NCI-H510A (cell line): ENCODE measurements at places on chromosomes 5 and 9.

DNA sequence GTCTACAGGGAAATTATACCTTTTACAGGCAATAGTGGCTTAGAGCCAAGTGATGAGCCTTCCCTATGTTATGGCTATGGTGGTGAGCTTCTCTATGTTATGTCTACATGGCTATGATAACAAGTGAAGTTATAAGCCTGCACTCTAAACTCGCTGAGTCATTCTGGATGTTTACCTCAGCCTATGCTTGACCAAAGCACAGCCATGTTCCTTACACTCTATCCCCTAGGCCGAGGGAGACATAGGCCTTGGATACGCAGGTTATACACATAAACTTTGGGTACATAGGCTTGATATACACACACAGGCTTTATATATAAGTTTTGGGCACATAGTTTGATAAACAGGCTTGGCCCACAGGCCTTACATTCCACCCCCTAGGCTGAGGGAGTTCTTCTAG is 13.8 kb downstream of the DMAC1 start:
- DNase-seq, result no peak

DNA sequence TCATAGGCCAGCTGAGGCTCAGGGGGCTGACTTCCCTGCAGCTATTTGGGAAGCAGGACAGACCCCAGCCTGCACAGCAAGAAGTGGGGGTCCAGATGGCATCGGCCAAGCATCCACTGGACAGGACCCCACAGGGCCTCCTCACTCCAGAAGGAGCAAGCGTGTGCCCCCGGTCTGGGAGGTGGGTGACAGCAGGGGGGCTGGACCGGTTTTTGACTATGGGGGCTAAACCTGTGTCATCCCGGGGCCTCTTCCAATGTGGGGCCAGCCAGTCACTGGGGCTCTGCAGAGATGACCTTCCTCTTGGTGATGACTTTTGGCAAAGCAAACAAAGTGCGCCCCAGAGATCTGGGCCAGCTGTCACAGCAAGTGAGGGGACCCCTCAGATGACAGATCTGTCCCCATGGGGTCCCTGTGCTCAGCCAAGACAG is 163.9 kb downstream of the OLFM1 start:
- no peak for DNase-seq

DNA sequence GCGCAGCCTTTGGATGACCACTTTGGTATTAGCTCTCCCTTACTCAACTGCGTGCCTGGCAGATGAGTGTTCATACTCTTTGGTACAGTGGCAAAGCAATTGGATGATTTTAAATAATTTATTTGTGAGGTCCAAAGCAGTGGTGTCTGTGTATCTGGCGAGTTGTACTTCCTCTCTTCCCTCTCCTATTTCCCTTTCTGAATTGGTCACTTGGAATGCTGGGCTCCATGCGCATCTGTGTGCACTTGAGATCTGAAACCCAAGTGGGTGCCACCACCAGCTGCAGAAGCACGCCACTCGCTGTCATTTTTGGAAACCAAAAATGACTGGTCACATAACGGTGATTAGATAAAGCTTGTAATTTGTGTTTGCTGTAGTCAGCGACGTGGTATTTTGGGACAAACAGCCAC is 386.0 kb upstream of the KLF4 start:
- DNase-seq, result no peak

DNA sequence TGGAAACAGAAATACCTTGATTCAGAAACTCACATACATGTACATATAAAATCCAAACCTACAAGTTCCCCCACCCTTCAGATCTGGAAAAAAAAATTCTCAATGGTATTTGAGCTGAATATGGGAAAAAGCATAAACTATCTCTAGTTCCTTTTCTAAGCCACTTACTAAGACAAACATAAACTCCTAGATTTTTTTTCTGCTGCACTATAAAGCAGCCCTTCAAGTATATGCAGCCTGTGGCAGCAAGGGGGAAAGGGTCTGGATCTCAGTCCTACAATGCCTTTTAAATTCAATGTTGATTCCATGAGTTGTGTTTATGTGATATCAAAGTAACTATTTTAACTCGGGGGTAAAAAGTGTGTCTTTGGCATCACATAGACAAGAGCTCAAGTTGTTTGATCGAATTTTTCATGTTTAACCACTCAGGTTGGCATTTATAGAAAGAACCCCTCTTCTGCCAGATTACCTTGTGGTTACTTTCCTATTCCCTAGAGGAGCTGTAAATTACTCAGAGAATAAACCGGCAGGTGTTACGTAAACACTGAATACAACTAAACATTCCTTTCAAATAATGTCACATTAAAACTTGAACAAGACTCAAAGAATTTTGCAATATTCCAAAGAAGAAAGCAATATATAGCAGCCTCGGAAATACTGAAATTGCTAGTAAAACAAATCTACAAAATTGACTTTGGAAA is 91.8 kb upstream of the FER start:
- no peak for DNase-seq

- no peak for DNase-seq
These were observed 297.4 kb downstream of the TENT4A start for GRCh38 chr5:7010591-7010990.

GRCh38 chr9:11779971-11780370 is 913.2 kb upstream of the TYRP1 start:
- DNase-seq, result no peak

GRCh38 chr9:6924149-6924548 is 166.4 kb downstream of the KDM4C start:
- DNase-seq, result no peak

DNA sequence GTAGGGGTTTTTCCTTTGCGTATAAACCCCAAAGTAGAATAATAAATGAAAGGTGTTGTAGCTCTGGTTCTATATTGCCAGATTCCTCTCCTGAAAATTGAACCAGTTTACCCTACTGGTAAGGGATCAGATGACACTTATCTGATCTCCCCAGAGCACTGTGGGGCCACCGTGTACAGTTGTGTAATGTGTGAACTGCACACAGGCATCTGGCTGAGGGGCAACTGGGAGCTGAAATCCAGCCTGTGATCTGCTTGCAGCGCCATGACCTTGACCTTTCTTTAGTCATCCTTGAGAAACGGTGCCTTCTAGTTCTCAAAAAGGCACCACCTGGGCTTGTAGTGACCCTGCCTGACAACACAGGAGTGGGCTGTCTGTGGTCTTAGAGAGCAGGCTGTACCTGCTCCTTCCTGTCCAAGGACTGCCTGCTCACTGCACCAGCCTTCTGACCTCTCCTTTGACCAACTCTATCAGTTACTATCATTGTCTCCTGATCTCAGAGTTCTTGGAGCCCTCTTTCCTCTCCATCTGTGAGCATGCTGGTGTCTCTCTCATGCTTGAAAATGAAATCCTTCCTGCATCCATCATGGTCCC is 40.2 kb downstream of the PDE6A start:
- no peak for DNase-seq

DNA sequence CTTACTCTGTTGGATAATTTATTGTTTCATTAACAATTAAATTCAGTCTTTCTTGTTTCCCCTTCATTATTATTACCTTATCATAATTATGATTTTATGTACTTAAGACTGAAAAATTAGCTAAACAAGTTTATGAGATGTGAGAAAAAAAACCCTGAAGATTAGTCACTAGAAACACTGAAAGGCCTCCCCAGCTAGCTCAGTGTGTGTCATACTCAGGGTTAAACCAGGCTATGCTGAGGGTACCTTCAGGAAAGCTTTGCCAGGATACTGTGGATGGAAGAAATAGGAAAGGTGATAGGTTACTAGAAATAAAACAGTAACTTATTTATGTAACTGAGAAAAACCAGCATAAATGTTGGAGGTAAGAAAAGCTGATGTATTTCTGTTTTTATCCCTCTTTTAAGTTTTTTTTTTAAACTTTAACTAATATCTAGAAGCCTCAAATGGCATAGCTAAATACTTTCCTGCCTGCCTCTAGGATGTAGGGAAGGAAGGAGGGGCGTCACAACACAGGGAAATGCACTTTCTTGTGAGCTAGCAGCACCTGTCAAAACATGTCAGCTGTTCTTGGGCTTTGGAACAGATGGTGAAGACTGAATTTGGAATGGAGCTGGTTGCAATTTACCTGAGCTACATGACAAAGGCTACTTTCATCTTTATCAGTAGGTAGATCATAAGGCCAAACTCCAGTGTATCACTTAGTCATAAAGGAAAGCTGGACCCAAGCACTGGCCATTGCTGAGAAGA is 24.2 kb downstream of the NMRK1 start:
- DNase-seq, result no peak

DNA sequence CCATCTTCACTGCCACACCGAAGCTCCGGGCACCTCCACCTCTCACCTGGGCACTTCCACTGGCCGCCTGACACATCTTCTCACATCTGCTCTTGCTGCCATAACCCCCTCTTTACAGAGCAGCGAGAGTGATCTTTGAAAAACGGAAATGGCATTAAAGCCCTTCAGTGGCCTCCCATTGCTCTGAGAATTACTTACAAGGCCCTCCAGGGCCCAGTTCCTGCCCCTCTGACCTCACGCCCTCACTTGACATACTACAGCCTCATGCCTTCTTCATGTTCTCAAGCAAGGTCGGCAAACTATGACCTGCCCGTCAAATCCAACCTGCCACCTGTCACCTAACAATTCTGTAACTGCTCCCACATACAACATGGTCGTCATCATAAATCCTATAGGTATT is 187.3 kb downstream of the NR3C1 start:
- DNase-seq, result no peak

GRCh38 chr9:32725066-32725860 is 58.1 kb upstream of the TMEM215 start:
- no peak for DNase-seq

- DNase-seq, result no peak
These were observed 176.6 kb upstream of the KCNN2 start for GRCh38 chr5:114185274-114185673.

- DNase-seq, result no peak
These were observed 8.4 kb downstream of the PDE6A start for GRCh38 chr5:149936044-149936699.

- DNase-seq, result no peak
These were observed 66.7 kb upstream of the CAST start for GRCh38 chr5:96595300-96596090.

DNA sequence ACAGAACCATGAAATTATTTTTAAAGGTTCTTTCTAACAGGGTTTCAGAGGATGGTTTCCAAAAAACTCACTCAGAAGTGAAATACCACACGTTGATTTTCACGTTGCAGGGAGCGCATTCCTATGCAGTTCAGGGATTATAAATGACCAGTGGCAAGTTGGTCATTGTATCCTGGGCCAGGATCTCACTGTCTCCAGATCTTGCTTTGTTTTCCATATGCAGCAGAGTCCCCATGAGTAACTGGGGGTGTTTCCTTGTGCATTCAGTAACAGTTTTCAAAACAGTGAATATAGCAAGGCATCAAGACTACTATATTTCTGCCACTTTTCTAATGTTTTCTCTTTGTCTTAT is 1064.9 kb upstream of the DMAC1 start:
- DNase-seq, result no peak

- DNase-seq, result no peak
These were observed 138.5 kb upstream of the S1PR3 start for GRCh38 chr9:88852794-88853193.

DNA sequence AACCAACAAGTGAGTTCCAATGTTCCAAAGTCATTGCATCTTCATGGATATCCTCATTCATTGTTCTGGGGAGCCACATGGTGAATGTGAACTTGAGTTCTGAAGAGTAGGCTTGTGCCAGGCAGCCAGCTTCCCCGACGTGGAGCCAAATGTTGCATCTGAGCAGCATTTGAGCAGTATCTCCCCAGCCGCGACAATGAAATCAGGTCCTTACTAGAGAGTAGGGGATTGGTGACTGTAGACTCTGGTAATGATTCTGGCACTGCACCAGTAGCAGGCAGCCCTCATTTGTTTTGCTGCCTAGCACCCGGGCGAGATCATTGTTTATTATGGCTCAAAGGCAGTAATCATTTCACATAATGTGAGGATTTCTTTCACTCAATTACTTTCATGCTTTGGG is 451.4 kb upstream of the C9orf72 start:
- no peak for DNase-seq

GRCh38 chr9:81470864-81471263 is 218.5 kb downstream of the TLE1 start:
- no peak for DNase-seq

GRCh38 chr9:20394969-20395368 is 227.3 kb downstream of the MLLT3 start:
- no peak for DNase-seq

DNA sequence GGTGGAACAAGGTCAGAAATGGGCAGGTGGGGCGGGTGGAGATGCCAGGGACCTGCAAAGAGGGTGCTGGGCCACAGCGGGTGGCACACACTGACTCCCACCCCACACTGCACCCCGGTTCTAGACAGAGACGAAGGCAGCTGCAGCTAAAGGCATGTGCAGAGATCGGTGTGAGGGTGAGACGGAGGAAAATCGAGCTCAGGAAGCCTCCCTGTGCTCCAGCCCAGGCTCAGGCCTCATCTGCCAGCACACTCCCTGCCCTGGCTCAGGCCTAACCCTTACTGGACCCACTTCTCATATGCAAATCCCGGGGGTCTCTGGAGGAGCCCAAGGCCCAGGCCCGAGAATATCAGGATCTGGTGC is 130.8 kb upstream of the PPP1R26 start:
- DNase-seq, result no peak

- DNase-seq, result no peak
These were observed 76.6 kb upstream of the ACTBL2 start for GRCh38 chr5:57559110-57559635.

DNA sequence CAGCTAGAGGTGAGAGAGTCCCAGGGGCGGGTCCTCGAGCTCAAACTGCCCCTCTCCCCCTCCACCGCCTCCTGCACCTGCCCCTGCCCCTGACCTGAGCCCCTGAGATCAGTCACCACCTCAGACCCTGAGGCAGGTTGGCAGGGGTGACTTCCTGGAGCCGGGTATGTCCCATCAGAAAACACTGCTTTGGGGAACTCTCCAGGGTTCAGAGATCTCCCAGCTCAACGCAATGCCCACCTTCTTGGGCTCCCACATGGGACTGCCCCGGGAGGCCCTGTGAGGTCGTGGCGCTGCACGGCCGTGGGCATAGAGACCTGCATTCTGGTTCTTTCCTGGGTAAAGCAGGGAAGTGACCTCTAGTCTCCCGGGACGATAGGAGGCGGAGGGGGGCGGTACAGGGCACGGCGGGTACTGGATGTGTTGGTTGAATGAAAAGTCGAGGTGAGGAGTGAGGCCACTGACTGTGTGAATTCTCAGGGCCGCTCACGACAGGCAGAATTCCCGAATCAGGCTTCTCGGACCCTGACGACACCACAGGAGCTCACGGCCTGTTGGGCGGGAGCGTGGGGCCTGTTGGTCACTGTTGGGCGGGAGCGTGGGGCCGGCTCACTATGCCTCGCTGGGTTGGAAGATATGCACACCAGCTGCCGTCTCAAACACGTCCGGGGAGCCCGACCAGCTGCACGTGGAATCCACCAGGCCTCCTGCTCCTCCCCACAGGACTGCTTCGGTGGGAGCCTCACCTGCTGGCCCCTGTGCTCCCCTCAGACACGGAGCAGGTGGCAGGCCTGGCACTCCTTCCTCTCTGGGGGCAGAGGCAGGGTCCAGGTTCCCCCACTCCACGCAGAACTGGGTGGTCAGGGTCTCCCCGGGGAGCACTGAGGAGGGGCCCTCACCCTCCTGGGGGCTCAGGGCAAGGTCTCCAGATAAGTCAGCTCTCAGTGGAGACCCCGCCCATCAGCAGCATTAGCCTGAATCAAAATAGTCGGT is 178.0 kb upstream of the PPP1R26 start:
- no peak for DNase-seq
